ENCODE measurements at places on chromosomes 5 and 9. TPM values are rescaled to one million over a fixed set of nuclear protein-coding genes. Genes with fewer than 3 reads are reported as not detected.

The C6 gene
- total RNA-seq, result not detected

GRCh38 chr5:155285706-155286105, 272.2 kb downstream of the KIF4B start:
- H3K27me3 ChIP-seq, result no peaks in the 10 kb centered on the region
- DNase-seq, result no peak
- H3K27ac ChIP-seq, result no peak overlapping the region
- H3K4me3 ChIP-seq, result no peak overlapping the region

The PDZD2 gene
- 3.4 TPM for total RNA-seq

DNA sequence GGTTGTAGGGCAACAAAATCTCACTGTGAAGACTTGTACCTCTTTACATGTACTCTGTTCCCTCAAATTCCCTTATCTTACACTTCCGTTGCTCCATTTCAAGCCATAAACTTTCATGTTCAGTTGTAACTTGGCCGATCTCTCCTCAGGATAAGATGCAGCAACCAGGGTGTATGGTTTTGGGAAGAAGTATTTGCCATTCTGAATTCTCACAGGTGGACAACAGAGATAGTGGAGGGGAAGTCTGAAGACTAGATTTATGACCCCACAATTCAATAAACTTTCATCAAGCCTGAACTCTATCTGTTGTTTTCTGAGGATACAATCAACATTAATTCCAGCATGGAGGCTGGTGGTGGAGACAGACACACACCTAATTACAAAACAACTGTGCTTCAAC, 27.5 kb downstream of the GOLGA1 start:
- H3K27ac ChIP-seq, result no peak overlapping the region
- peaks cover 4% of the 10 kb centered on the region for H3K36me3 ChIP-seq

The CDH9 gene
- not detected for total RNA-seq

The DDX4 gene
- not detected for total RNA-seq

- DNase-seq, result no peak
- no peak overlapping the region for H3K27ac ChIP-seq
- H3K27me3 ChIP-seq, result no peaks in the 10 kb centered on the region
- H3K36me3 ChIP-seq, result no peaks in the 10 kb centered on the region
Measured at GRCh38 chr5:172119921-172120688, 67.9 kb downstream of the STK10 start.

The FAXDC2 gene
- 8.3 TPM for total RNA-seq

DNA sequence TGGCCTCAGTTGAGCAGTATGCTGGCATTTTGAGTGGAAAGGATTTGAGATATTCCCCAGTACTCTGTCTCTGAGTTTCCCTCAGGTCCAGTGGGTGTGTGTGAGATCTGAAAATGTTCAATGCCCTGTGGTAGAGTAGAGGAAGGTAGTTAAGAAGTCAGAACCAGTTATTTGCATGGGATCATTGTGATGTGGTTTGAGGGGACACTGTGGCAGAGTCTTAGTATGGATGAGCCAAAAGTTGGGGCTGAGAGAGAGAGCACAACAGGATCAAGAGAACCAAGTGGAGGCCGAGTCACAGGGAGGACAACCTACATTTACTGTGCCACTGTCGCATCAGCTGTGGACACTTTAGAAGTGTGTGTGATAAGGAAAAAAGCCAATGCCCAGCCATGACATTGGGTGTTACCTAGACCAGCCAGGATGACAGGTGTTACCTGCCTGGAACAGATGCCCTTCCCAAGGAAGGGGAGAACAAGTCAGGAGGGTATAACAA, 128.9 kb upstream of the IL12B start:
- H3K27ac ChIP-seq, result no peak overlapping the region
- no peak for DNase-seq
- H3K4me1 ChIP-seq, result no peaks in the 10 kb centered on the region
- no peaks in the 10 kb centered on the region for H3K27me3 ChIP-seq
- no peaks in the 10 kb centered on the region for H3K36me3 ChIP-seq

- no peak overlapping the region for H3K4me3 ChIP-seq
- no peak for DNase-seq
- peaks cover 16% of the 10 kb centered on the region for H3K4me1 ChIP-seq
- no peaks in the 10 kb centered on the region for H3K27me3 ChIP-seq
- H3K27ac ChIP-seq, result no peak overlapping the region
Measured at GRCh38 chr9:99437145-99437544, 215.1 kb downstream of the SEC61B start.

The BAAT gene
- not detected for total RNA-seq

The ANKRD33B gene
- total RNA-seq, result 4.4 TPM

DNA sequence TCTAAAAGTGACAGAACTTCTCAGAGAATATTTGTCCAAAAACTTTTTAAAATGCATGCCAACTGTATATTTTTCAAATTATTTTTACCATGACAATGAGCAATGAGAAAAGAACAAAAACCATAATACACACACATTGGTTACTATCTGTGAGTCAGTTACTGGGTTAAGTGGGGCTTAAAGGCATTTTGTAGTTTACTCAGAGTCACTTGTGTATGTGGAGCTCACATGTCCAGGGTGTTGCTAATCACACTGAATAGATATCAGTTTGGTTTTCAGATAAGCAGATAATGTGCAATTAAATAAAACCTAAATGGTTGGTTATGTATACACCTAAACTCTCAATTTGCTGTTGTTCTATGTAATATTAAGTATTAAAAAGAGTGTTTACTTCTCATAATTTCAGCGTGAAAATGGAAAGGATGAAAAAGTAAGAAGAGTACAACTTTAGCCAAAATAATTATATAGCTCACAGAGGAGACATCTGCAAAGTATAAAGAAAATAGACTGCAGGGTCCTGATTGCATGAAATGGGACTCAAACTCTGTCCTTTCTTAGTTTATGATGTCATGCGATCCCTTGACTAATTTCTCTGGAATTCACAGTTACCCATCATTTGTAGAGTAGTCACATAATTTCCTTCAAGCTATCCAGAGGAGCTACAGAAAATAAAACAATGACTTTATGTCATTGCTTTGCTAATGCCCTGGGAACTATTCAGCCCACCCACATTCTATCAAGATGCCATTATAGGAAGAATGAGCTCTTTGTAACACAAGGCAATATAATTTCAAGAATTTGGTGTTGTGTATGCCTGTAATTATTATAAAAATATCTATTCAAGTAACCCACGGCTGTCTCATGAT, 388.0 kb upstream of the ZNF608 start:
- DNase-seq, result peak; percentile 30
- H3K4me3 ChIP-seq, result no peak overlapping the region
- H3K27ac ChIP-seq, result no peak overlapping the region
- H3K4me1 ChIP-seq, result peaks cover 2% of the 10 kb centered on the region
- no peaks in the 10 kb centered on the region for H3K36me3 ChIP-seq

DNA sequence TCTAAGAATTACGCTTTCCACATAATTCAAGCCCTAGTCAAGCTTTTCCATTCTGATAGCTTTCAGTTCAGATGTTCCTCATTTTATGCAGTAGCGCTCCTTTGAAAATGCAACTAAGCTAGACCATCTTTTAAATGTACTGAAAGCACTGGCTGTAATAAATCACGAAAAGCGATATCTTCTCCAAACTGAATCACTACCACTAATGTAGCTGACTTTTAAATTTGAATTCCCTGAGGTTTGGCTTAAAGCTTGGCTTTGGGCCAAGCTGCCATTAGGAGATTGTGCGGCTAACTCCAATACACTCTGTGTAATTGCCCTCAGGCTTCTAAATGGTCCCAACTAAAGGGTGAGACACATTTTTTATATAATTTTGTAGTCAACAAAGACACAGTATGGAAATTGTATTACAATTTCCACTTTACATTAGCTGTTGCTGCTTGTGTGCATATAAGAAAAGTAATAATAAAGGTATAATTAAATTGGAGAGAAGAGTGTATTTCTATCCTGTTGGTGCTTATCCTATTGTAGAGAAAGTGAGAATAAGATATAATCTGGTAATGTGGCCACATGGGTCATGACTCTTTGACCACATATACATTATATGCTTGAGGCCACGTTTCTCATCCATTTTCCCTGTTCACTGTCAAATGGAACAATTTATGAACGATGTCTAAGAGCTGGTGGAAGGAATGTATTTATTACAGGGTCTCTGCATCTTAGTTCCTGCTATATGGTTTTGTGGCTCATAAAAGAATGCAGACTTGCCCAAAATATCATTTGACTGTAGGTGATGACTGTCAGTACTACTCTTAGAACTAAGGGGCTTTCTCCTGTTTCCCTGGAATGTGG, 118.7 kb upstream of the TAF11L2 start:
- no peaks in the 10 kb centered on the region for H3K4me1 ChIP-seq
- H3K27me3 ChIP-seq, result no peaks in the 10 kb centered on the region
- no peak overlapping the region for H3K4me3 ChIP-seq
- no peaks in the 10 kb centered on the region for H3K36me3 ChIP-seq
- DNase-seq, result no peak

DNA sequence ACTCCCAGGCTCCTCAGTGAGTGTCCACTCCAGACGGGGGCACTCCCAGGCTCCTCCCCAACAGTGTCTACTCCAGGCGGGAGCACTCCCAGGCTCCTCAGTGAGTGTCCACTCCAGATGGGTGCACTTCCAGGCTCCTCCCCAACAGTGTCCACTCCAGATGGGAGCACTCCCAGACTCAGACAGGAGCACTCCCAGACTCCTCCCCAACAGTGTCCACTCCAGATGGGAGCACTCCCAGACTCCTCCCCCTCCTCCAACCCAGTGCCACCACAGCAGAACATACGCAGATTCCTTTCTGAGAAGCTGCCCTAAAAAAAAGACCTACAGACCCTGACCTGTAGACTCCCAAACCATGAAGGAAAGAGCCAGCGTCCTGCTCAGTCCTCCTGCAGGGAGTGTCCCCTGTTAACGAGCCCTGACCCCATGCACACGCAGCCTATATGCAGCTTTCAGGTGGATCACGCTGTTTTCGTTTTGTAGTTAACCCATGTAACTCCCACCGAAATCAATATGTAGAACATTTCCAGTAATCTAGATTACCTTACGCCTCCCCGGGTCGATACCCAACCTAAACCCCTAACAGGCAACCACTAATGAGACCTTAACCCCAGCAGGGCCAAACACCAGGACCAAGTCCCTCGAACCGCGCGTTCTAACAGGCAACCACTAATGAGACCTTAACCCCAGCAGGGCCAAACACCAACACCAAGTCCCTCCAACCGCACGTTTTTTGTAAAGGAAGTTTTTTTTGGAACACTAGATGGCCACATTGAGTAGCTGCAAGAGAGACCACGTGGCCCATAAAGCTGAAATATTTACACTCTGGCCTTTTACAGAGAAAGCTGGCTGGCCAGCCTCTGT, 15.7 kb downstream of the PNPLA7 start:
- no peaks in the 10 kb centered on the region for H3K27me3 ChIP-seq
- H3K27ac ChIP-seq, result no peak overlapping the region
- DNase-seq, result peak; percentile 71
- H3K36me3 ChIP-seq, result no peaks in the 10 kb centered on the region

DNA sequence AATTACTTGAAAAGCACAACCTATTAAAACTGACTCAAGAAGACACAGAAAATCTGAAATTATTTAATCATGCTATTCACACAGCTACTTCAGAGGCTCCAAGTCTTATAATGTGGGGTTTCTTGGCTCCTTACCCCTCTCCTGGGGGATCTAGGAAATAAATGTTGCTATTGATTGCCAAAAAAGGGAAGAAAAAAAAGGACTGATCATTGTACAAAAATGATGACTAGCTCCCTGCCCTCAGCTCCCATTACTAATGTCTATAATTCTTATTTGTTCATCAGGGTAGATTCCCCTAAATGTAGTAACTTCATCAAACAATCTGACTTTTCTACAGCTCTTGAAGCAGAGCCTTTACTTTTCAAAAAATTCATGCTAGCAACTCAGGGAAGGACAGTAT, 3.3 kb upstream of the SMC5 start:
- no peak for DNase-seq
- H3K4me1 ChIP-seq, result peaks cover 38% of the 10 kb centered on the region
- no peaks in the 10 kb centered on the region for H3K27me3 ChIP-seq

The ZNF483 gene
- 1.8 TPM for total RNA-seq

DNA sequence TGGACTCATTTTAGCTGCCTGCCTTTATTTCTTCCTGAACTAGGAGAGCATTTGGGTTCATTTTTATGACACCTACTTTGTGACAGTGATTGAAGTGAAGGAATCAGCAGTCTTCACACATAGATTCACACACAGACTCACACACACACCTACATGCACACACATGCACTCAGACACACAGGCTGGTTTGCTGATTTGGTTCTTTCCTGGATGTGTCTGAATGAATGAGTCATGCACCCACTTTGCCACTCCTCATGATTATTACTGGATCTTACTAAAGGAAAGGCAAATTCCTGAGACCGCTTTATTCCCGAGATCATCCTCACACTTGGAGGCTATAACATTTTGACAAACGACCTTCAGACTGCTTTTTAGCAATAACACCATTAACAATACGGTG, 529.5 kb downstream of the AGTPBP1 start:
- H3K27ac ChIP-seq, result peak overlapping the region; percentile 7
- H3K4me1 ChIP-seq, result peaks cover 13% of the 10 kb centered on the region
- DNase-seq, result peak; percentile 68
- H3K36me3 ChIP-seq, result no peaks in the 10 kb centered on the region

DNA sequence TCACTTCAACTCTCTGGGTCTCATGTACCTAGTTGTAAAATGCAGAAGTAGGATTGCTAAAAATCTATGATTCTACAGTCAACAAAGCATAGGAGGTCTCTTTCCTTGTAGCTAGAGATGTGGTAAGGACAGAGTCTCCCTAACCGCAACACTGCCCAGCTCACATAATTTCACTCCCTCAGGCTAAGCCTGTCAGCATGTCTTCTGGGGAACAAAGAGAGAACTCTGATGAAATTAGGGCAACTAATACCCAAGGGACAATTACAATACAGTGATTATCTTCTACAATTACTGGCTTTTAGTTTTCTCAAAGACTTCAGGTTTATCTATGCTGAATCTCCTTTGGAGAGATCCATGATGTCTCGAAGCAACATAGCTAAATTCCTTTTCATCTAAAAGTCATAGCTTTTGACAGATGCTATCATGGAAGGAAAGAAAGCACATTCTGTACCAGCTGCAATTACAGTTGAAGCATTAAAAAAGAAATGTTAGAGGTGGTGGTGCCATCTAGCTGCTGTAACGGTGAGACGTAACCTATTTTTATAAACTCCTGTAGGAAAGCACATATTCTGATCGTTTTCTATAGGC, 141.1 kb upstream of the TARS1 start:
- H3K27ac ChIP-seq, result no peak overlapping the region
- H3K36me3 ChIP-seq, result no peaks in the 10 kb centered on the region
- DNase-seq, result peak; percentile 79
- no peaks in the 10 kb centered on the region for H3K4me1 ChIP-seq
- no peaks in the 10 kb centered on the region for H3K27me3 ChIP-seq

The MOB3B gene
- not detected for total RNA-seq
